ENCODE measurements at places on chromosomes 3 and 15.

- DNase-seq, result peak; percentile 36
Observed at GRCh38 chr3:149058602-149059001, 27.7 kb downstream of the HLTF start.

- no peak for DNase-seq
Observed at GRCh38 chr3:121969631-121970030, 52.4 kb downstream of the ILDR1 start.

DNA sequence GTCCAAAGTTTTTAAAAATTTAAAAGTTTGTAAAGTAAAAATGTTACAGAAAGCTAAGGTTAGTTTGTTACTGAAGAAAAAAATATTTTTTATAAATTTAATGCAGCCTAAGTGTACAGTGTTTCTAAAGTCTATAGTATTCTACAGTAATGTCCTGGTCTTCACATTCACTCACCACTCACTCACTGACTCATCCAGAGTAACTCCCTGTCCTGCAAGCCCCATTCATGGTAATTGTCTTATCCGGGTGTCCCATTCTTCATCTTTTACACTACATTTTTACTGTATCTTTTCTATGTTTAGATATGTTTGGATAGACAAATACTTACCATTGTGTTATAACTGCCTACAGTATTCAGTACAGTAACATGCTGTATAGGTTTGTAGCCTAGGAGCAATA lies 36.7 kb upstream of the ATP10A start:
- peak; percentile 89 for DNase-seq

- DNase-seq, result no peak
Observed at GRCh38 chr3:58351920-58352319, 19.2 kb downstream of the PXK start.

DNA sequence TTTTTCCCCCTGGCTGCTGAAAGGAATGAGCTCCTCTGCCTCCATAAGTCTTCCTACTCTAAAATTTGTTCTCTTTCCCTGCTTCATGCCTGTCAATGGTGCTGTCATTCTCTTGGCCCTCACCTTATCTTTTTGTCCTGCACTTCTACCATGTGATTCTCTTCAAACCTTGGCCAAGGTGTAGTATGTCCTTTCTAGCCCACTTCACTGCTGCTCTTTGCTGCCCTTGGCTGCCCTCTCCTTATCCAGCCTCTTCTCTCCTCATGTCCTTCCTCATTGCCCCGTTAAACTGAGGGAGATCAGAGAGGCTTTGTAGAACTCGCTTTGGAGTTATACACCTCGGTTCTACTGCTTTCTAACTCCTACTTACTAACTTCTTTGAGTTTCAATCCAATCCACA lies 19.7 kb downstream of the MINDY4B start:
- DNase-seq, result no peak

DNA sequence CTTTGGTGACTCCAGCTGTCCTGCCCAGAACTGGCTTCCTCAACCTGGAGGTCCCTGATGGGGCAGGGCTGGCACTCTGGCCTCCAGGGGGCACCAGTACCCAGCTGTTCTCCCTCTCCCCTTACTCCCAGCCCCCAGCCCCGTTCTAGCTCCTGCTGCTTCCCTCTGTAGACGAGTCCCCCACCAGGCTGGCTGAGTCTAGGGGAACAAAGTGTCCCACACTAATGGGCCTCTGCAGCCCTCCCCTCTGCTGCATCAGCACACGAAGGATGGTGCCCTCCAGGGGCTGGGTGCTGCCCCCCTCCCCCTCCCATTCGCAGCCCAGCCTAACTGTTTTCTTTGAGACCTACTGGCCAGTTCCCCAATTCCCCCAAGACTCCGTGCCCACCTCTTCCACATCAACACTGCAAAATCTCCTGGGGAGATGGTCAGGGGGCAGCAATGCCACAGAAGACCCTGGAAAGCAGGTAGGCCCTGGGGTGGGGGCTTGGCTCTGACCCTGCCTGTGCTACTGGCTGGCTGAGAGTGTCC lies 4.2 kb downstream of the RHCG start:
- no peak for DNase-seq

DNA sequence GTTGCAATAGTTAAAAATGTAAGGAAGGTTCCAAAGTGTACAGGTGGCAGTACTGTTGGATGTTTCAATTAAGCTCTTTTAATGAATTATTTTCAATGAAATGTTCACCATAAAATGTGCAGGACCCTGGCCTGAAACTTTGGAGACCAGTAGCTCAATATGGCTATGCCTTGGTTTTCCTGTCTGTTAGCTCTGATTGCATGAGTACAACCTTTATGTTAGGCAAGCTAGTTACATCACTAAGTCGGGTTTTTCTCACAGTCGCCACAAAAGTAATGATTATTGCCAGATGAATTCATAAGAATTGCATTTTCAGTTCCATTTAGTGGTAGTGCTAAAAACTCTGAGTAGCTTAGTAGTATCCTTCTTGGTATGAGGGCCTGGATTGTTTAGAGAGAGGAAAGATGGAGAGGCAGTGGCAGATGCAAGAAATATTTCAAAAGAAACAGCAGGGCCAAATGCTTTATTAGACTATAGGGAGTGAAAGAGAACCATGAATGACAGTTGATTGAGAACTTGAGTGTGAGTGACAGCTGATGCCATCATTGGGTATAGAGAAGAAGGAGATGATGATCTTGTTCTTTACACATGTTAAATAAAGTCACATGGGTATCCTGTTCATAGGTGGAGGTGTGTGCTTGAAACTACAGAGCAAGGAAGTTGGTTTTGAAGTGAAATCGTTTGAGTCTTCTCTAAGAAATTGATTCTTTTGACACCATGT lies 109.5 kb downstream of the AKAP13 start:
- no peak for DNase-seq

DNA sequence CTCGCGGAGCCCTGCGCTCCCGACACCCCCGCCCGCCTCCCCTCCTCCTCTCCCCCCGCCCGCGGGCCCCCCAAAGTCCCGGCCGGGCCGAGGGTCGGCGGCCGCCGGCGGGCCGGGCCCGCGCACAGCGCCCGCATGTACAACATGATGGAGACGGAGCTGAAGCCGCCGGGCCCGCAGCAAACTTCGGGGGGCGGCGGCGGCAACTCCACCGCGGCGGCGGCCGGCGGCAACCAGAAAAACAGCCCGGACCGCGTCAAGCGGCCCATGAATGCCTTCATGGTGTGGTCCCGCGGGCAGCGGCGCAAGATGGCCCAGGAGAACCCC lies 464 bp downstream of the SOX2 start:
- DNase-seq, result no peak

DNA sequence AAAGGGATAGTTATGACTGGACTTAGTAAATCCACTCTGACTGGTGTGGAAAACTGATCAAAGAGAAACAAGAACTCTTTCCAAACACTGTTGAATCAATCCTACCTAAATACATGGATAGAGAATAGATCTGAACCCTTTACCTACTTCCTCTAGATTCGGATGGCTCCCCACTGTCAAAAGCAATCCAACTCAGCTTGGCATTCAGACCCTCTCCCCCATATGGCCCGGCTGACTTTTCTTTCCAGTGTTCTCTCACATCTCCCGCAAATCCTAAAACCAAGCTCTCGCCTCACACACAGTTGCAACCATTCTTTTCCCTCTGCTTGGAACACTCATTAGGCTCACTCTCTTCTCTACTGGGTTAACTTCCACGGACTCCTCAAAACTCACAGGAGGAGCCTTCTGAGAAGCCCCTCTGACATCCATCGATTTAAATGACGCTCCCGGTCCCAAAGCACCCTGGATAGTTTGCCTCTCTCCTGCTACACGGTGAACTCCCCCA lies 639 bp downstream of the SPICE1 start:
- DNase-seq, result no peak

Data from osteoblast (primary cell).